ENCODE measurements at places on chromosomes 1 and 21.

GRCh38 chr1:168372307-168372706 lies 91.6 kb downstream of the TBX19 start:
- no peak for DNase-seq

GRCh38 chr1:89199525-89200031 lies 836 bp upstream of the GBP4 start:
- no peak for DNase-seq

GRCh38 chr1:190303501-190303900 lies 174.2 kb downstream of the BRINP3 start:
- no peak for DNase-seq

GRCh38 chr1:5415606-5416005 lies 576.6 kb downstream of the NPHP4 start:
- no peak for DNase-seq

DNA sequence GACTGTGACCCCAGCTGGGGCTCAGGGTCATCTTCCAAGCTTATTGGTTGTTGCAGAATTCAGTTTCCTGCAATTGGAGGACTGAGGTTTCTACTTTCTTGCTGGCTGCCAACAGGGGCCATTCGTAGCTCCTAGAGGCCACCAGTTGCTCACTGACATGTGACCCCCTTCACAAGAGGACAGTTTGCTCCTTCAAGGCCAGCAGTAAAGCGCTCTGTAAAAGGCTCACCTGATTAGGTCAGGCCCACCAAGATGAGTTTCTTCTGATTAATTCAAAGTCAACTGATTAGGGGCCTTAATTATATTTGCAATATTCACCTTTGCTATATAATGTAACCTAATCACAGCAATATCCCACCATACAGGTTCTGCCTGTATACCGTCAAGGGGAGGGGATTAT lies 68.9 kb downstream of the SLC9A1 start:
- no peak for DNase-seq

GRCh38 chr21:16863362-16863905 lies 649.4 kb upstream of the CXADR start:
- no peak for DNase-seq

DNA sequence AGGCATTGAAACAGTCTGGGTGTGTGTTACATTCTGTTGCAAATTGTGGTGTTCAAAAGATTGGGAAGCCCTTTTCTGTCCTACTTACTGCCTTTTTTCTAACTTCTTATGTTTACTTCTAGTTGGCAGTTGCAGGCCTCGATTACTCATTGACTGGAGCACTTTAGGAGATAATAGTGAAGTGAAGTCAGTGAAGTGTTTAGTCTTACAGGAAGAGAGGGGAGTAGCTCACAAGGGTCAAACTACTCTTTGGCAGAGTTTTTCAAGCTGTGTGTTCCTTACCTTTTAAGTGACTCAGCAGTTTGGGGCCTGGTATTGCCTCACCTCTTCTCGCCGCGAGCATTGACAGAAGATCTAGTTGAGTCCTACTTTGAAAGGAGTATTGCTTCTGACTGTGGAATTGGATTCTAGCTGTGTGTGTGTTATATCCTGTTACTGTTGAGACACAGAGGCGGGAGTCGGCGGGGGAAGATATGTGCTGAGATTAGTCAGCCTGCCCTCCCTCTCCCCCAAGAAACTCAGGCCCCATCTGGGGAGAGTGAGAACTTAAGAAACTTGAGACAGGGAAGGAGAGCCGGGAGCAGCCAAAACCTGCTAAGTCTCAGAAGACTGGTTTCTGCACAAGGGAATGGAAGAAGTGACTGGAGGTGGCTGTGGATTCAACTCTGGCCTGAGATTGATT lies 19.3 kb downstream of the AHCYL1 start:
- DNase-seq = no peak

GRCh38 chr1:30656171-30656940 lies 67.0 kb downstream of the MATN1 start:
- no peak for DNase-seq

All from effector memory CD4-positive, alpha-beta T cell (primary cell).